ENCODE measurements at places on chromosomes 4 and X.

GRCh38 chrX:150018931-150019361, 80.7 kb upstream of the EOLA2 start:
- DNase-seq, result no peak

DNA sequence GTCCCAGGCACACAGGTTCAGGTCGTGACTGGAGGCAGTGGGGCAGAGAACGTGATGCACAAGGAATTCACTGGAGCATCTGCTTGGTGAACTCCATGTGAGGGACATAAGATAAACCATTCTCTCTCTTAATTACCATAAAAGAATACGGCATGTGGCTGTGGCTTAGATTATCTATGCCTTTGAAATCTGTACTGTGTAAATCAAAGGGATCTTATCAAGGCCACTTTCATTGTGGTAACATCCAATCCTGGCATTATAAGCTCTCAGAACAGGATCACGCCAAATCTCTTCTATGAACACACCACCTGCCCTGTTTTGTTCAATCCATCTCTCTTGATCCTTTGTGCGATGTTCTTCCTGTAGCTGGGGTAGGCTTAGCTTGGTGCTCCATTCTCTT, 192.3 kb downstream of the SPATA18 start:
- DNase-seq, result no peak

DNA sequence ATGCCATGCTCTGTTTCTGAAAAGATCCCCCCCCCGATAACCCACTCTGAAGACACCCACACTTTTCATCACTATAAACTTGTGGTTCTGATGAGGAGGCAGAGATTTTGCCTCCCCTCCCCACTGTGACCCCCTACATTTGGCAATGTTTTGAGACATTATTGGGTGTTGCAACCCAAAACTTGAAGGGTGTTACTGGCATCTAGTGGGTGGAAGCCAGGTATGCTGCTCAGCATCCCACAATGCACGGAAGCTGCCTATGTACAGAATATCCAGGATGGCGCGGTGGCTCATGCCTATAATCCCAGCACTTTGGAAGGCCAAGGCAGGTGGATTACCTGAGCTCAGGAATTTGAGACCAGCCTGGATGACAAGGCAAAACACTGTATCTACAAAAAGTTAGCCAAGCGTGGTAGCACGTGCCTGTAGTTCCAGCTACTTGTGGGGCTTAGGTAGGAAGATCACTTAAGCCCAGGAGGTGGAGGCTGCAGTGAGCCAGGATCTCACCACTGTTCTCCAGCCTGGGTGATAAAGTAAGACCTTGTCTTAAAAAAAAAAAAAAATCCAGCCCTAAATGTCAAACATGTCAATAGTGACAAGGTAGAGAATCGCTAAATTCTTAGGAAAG, 87.3 kb downstream of the SCD5 start:
- no peak for DNase-seq

- no peak for DNase-seq
Observed at GRCh38 chr4:141905751-141906150, 269.4 kb downstream of the IL15 start.

- DNase-seq, result peak; percentile 8
Observed at GRCh38 chrX:118807151-118808017, 16.2 kb upstream of the ZCCHC12 start.
